ENCODE measurements at places on chromosomes 1 and 21.

DNA sequence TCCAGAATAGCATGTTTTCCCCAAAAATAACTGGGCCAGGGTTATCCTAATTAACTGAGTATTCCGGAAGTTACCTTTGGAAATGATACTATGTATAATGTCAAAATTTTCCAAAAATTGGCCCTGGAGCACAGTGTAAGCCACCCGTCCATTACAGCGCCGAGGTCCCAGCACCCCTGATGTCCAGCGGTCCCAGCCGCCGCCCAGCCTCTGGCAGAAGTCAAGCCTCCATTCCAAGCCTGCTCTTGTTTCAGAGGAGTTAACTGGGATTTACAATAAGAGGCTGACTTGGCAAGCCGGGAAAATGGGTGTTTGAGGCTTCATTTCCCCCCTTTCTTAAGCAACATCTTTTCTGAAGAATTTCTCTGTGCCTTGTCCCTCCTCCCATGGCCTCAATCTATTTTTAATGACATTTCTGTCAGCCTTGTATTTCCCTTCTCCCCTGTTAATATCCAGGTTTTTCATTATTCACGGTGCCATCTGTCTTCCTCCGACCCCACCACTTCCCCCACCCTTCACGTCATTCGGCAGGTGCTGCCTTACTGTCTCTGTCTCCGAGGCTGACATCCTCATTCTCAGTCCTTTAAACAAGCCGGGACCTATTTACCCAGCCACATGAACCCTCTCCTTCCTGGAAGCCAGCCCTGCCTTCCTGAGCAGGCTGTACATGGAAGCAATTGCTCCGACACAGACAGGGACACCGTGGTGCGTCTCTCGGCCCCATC, 490.9 kb downstream of the NPHP4 start:
- H3K36me3 ChIP-seq: peaks cover 58% of the 10 kb centered on the region
- H3K27me3 ChIP-seq: no peaks in the 10 kb centered on the region
- no peaks in the 10 kb centered on the region for H3K4me1 ChIP-seq
- H3K4me3 ChIP-seq: no peak overlapping the region
- no peak overlapping the region for H3K27ac ChIP-seq

DNA sequence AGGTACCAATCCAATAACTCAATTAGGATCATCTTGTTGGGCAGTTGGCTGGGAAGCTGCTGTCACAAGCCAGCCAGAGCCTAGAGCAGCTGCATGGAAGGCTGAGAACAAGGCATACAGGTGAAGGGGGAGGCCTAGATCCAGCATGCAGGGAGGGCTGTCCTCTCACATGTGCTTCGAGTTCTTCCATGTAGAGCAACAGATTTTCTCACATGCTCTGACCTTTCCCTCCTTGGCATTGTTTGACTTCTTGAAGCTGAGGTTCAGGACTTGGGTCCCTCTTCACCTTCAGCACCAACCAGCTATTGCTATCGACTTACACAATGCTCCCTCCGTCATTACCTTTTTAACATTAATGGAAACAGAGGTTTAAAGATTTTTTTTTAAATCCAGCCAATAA, 257.7 kb downstream of the ATG4C start:
- H3K27ac ChIP-seq: no peak overlapping the region
- DNase-seq: no peak
- H3K27me3 ChIP-seq: peaks cover 19% of the 10 kb centered on the region
- peaks cover 20% of the 10 kb centered on the region for H3K4me1 ChIP-seq
- H3K4me3 ChIP-seq: no peak overlapping the region
- peaks cover 2% of the 10 kb centered on the region for H3K36me3 ChIP-seq

GRCh38 chr1:111758373-111758772, 2.7 kb downstream of the DDX20 start:
- H3K4me3 ChIP-seq: peak overlapping the region; percentile 32
- peaks cover 19% of the 10 kb centered on the region for H3K4me1 ChIP-seq
- H3K27me3 ChIP-seq: no peaks in the 10 kb centered on the region
- no peak for DNase-seq
- peaks cover 40% of the 10 kb centered on the region for H3K36me3 ChIP-seq
- H3K27ac ChIP-seq: peak overlapping the region; percentile 66

GRCh38 chr1:154812877-154813276, 57.2 kb downstream of the KCNN3 start:
- H3K4me1 ChIP-seq: peaks cover 29% of the 10 kb centered on the region
- DNase-seq: no peak
- no peaks in the 10 kb centered on the region for H3K27me3 ChIP-seq
- no peaks in the 10 kb centered on the region for H3K36me3 ChIP-seq
- H3K4me3 ChIP-seq: no peak overlapping the region
- H3K27ac ChIP-seq: peak overlapping the region; percentile 47

- no peaks in the 10 kb centered on the region for H3K36me3 ChIP-seq
- H3K27me3 ChIP-seq: no peaks in the 10 kb centered on the region
- H3K4me3 ChIP-seq: no peak overlapping the region
- 0 out of 2 replicates have a peak, but pooled peaks cover 4% of the 10 kb centered on the region for H3K4me1 ChIP-seq
- H3K27ac ChIP-seq: no peak overlapping the region
These were observed 42.1 kb upstream of the ZP4 start for GRCh38 chr1:237932816-237933215.

DNA sequence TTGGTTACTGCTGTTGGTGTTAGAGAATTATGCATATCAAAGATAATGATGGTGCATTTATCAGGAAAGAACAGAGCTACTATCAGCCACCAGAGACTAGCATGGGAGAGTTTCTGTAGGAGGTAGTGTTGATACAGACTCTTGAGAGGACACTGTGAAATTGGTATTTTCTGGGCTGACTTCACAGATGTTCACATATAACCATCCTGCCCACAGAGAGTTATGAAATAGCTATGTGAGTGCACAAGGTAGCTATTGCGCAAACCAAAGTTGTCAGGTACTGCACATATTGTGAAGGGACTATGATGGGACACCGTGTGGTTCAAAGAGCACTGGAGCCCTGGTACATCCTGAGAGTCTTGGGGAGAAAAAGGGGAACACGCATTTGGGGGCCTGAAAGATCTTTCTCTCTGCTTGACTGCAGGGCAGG, 1.4 kb upstream of the TLCD4 start:
- no peak overlapping the region for H3K27ac ChIP-seq
- H3K4me3 ChIP-seq: no peak overlapping the region
- no peak for DNase-seq

DNA sequence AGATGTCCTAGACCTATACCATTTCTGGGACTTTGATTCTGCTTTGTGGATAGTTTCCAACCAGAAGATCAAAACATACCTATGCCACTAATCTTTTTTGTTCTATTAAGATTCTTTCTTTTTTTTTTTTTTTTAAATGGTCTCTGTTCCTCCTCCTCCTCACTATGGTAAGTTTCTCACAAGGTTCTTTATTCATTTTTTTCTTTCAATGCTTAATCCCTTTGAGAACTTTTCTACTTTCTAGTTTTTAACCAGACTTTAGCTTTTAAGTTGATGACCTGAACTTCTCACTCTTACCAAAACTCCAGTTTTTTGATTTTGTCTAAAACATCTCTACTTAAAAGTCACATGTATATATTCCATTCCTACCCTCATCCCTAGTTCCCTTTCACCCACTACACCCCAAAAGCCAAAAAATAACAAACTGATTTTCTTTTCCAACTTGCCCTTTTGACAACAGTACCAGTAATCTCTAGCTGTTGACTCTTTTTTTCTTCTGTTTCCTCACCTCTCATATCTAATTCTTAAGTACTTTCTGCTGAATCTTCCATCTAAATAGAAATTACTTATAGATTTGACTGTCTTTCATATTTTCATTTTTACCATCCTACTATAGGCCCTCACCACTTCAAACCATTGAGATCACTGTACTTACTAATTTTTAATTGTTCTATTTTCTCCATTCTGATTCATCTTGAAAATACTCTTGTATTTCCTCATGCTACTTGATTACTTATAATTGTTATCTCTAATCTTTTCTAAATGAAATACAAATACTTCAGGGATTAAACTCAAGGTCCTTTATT, 6.1 kb downstream of the CEPT1 start:
- no peak overlapping the region for H3K4me3 ChIP-seq
- DNase-seq: no peak
- peaks cover 32% of the 10 kb centered on the region for H3K36me3 ChIP-seq
- no peaks in the 10 kb centered on the region for H3K27me3 ChIP-seq

- peaks cover 15% of the 10 kb centered on the region for H3K4me1 ChIP-seq
- no peaks in the 10 kb centered on the region for H3K36me3 ChIP-seq
- no peaks in the 10 kb centered on the region for H3K27me3 ChIP-seq
These were observed at the start of gene FMO2 for GRCh38 chr1:171185091-171185490. FMO2 (plus strand) TSS chr1:171185300; CDS start chr1:171185714, 414 bp downstream.

DNA sequence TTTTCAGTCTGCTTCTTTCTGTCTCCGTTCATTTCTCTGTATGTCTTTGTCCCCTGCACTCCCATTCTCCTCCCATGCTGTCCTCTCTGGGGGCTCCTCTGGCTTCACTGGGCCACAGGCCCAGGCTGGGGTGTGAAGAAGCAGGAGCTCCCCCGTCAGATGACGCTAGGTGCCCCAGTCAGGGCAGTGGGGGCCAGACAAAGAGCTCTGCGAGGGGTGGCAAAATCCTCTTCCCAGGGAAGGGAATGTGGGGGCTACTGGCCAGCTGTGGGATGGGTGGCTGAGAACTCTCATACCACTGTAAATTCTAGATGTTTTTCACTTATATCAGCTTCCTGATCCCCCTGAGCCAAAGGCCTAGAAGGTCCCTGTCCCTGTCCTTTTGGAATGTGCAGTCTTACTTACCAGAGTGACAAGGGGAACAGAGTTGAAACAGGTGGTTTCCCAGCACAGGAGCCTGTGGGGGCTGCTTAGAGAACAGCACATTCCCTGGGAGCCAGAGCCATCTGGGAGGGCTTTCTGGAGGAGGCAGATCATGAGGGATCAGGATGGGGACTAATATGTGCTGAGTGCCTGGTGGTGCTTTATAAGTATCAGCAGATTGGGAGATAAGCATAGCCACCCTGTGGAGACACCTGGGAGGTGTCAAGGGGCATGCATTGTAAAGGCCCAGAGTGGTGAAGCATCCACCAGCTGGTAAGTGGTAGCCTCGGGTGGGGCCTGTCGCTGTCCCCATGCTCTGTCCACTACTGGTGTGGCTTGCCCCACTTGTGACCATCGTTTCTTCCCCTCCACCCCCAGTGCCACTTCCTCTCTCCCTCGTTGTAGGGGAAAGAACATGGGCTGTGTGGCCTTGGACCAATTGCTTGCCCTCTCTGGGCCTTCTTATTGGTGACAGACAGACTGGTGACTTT, 10.1 kb upstream of the PADI1 start:
- H3K36me3 ChIP-seq: no peaks in the 10 kb centered on the region
- H3K4me1 ChIP-seq: 0 out of 2 replicates have a peak, but pooled peaks cover 3% of the 10 kb centered on the region
- DNase-seq: no peak
- no peak overlapping the region for H3K27ac ChIP-seq

- H3K4me1 ChIP-seq: peaks cover 13% of the 10 kb centered on the region
- no peak overlapping the region for H3K4me3 ChIP-seq
- H3K27me3 ChIP-seq: no peaks in the 10 kb centered on the region
- peak overlapping the region; percentile 2 for H3K27ac ChIP-seq
- H3K36me3 ChIP-seq: peaks cover 17% of the 10 kb centered on the region
These were observed 30.0 kb downstream of the SLC27A3 start for GRCh38 chr1:153805042-153805745.

DNA sequence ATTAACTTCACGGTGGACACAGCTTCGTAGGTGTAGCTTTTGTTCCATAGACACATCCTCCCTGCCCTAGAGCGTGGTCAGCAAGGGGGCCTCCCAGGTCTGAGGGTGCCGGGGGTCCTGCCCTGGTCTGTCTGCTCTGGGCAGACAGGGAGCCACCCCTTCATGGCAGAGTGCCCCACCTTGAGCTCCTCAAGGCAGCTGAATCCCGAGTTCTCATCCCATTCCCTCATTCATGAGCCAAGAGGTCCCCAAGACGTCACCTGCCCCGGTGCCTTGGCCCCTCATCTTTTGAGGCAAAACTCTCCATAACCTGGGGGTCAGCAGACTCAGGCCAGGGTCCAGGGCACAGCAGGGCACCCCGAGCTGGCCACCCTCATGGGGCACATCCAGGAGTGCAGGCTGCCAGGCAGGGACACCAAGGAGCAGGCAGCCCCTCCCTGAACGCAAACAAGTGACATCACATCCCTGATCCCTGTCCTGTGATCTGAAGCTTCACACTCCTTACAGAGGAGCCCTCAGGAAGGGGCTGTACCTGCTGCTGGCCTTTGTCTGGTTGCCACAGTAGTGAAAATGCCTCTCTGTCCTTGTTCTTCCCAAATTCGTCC, 23.3 kb downstream of the UBASH3A start:
- no peaks in the 10 kb centered on the region for H3K4me1 ChIP-seq
- no peak for DNase-seq
- H3K4me3 ChIP-seq: no peak overlapping the region
- no peak overlapping the region for H3K27ac ChIP-seq
- no peaks in the 10 kb centered on the region for H3K27me3 ChIP-seq

GRCh38 chr21:41610042-41610839, 102.3 kb upstream of the TMPRSS2 start:
- peaks cover 6% of the 10 kb centered on the region for H3K27me3 ChIP-seq
- no peak overlapping the region for H3K4me3 ChIP-seq
- peaks cover 22% of the 10 kb centered on the region for H3K4me1 ChIP-seq
- H3K27ac ChIP-seq: no peak overlapping the region
- H3K36me3 ChIP-seq: peaks cover 15% of the 10 kb centered on the region
- peak; percentile 73 for DNase-seq
